ENCODE measurements at places on chromosomes 16 and 17. TPM values are rescaled to one million over a fixed set of nuclear protein-coding genes. Genes with fewer than 3 reads are reported as not detected.

The PIMREG gene
- polyA plus RNA-seq: not detected

The TOP2A gene
- not detected for polyA plus RNA-seq

The CCL14 gene
- polyA plus RNA-seq: not detected

The DPEP1 gene
- polyA plus RNA-seq: not detected

The TMC5 gene
- not detected for polyA plus RNA-seq

The CYBA gene
- 1,890 TPM for polyA plus RNA-seq
